ENCODE measurements at places on chromosomes 11 and 22.

DNA sequence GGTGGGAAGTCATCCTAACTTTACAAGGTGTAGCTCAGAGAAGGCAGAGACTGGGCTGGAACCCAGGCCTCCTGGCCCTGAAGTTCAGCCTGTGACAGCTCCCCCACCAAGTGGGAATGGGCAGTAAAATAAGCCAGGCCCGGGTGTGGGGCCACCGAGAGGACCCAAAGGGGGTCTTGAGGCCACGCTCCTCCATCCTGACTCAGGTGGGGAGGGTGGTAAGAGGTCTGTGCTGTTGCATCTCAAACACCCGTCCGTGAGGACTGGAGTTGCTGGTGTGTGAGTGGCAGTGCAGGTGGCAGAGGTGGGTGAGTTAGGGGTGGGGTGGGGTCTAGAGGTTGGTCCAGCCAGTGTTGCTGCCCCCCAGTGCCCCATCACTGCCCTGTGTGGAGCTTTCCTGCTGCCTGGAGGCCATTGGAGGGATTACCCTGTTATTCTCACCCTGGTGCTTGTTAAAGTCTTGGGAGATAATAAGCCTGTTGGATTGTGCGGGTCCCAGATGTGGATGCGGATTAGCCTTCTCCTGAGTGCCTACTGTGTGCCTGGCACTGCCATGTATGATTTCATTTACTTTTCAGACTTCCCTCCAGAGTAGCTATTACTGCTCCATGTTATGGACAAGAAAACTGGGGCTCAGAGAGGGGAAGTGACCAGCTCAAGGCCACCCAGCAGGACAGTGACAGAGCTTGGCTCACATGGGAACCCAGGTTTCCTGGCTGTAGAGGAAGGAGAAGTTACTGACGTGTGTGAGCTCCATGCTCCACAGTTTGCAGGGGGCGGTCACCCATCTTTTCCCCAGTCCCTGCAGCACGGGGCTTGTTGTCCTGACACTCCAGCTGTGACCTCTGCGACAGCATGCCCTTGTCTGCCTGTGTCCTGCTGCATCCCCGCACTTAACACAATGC, 12.9 kb downstream of the SERPINH1 start:
- no peak for DNase-seq

DNA sequence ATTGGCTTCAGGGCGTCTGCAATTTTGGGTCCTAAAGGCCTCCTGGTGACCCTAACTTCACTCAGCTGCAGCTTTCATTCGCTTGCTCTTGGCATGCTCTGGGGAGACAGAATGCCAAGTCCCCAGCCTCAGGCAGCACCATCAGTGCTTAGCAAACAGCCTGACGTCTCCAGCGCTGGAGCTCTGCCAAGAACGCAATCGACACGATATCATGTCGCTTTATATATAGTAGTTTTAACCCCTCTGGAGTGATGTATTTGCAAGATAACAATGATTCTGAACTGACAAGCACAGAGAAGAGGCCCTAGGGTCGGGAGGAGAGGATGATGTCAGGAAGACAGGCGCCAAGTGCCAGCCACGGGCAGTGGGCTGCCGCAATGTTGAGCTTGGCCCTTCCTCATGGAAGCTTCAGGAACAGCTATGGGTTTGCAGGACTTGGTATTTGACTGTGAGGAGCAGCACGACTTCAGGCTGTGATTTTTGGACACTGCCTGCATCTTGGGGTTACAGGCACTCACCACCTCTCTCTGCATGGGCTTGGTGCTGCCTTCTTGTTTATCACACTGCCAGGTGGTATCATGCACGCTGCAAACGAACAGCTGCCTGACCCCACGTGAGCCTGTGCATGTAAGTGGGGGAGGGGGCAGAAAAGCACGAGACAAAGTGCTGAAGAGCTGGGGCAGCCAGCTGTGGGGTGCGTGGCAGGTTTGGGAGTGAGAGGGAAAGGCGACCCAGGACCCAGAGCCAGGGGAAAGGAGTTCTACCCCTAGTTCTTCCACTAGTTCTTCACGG, 26.1 kb downstream of the B3GAT1 start:
- no peak for DNase-seq

DNA sequence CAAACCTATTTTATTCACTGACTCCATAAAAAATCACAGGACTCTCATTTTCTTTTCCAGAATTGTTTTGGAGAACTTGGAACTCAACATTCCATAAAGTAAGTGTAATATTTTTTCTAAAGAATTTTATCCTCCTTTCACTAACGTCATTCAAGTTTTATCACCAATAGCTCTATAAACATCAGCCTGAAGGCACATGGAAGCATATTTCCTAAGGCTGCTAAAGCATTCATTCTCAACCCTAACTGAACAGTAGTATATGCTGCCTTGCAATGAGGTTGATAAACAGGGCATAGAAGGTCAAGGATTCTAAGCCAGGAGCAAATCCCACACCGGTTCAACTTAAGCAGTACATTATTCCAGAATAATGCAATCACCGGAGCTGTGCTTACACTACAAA, 273.9 kb downstream of the RAB38 start:
- DNase-seq: no peak

GRCh38 chr11:2816941-2817421, 68.6 kb downstream of the CDKN1C start:
- DNase-seq: no peak

GRCh38 chr22:28223826-28224225, 304.8 kb upstream of the PITPNB start:
- DNase-seq: no peak

- DNase-seq: no peak
These were observed 43.7 kb downstream of the OR8B12 start for GRCh38 chr11:124499711-124500110.

DNA sequence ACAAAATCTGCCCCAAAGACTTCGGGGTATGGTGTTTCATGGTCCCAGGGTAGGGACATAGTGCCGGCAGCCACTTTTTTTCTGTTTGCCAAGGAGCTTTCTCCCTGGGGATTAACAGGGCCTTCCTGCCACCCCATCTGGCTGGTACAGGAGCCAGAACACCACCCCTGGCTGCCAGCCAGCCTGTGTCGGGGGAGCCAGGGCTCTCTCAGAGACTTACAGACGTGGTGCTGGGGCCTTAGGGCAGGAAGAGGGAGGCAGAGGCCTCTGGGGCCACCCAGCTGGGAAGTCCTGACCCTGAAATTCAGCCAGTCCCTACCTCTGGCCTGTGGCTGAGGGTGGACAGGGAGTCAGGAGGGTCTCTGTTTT, 52.4 kb upstream of the CDON start:
- DNase-seq: no peak

DNA sequence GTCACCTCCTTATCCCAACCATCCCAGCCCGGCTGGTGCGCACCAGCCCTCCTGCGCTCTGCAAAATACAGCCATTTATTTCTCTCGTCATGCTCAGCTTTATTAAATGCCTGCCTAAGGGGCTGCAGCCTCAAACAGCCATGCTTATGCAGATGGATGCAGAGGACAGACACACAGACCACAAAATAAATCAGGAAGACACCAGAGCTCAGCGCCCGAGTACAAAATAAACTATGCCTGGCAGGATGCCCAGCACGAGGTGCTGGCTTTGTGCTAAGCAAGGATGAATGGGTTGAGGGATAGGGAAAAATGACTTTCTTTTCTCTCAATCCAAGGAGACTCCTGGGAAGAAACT, 70.5 kb downstream of the RPUSD4 start:
- no peak for DNase-seq

DNA sequence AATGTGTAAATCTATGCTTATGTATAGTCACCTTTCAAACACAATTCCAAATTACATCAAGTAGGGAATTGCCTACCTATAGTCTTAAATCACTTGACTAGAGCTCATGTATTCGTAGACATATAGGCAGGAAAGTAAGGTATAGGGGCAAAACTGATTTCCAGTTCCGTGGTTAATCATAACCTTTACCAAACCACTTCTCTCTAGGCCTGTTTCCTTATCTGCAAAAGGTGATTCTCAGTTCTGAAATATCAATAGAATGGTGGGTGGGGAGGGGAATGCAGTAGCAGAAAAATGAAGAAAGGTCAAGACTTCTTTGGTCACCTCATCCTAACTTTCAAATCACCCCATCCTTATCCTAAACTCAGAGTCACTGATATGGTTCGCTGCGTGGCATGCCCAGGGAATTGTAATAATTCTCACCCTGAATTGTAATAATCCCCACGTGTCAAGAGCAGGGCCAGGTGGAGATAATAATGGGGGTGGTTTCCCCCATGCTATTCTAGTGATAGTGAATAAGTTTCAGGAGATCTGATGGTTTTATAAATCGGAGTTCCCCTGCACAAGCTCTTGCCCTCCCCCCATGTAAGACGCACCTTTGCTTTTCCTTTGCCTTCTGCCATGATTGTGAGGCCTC, 1.9 kb upstream of the ANO5 start:
- no peak for DNase-seq

DNA sequence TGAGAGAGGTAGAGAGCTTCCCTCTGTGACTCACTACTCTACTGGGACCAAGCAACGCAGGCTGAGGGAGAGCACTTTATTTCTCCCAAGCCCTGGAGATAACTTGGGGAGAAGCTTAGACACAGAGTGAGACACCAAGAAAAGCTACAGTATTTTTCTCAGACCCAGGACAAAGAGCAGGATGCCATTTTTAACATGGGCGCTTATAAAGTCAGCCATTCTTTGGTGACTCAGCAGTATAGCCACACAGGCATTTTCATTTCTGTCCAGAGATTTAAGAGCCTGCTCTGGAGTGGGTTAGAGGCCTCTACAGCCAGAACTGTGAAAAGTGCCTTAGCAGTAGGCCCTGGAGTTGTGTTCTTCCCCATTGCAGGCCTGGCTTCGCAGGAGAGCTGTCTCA, 55.0 kb upstream of the GLYAT start:
- DNase-seq: no peak

- DNase-seq: no peak
These were observed 135.7 kb downstream of the C11orf91 start for GRCh38 chr11:33564856-33565453.

GRCh38 chr11:60280412-60280811, at the start of gene MS4A4A:
Gene MS4A4A, plus strand, starts transcription at chr11:60280666. Its CDS starts 10 bp downstream, at chr11:60280676.
- DNase-seq: no peak

- no peak for DNase-seq
These were observed 11.3 kb downstream of the NCF4 start for GRCh38 chr22:36872084-36872483.

GRCh38 chr11:60334005-60334620, 7.1 kb downstream of the MS4A6E start:
- DNase-seq: peak; percentile 78

GRCh38 chr11:74593463-74593862, 1.1 kb downstream of the POLD3 start:
- DNase-seq: no peak

DNA sequence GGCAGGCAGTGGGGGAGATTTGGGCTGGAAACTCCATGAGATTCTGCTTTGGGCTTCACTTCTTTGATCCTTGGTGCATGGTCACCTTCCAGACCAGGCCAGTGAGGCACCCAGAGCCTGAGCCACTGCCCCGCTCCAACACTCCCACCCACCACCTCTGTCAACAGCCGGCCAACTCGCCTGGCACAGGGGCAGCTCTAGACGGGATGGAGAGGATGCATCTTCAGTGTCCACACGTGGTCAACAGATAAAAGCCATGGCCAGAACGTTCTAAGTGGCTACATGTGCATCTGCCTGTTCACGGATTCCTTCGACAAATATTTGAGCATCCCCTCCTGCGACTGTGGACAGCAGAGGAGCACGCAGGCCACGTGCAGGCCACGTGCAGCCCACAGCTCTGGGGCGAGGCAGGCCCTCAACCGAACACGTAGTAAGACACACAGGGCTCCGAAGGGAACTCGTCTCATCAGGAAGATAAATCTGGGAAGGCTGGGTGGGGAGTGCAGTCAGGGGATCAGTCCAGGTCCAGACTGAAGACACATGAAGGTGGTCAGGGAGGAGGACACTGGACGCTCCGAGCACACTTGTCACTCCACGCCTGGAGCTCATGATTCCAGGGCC, 1.2 kb downstream of the LRRC56 start:
- DNase-seq: no peak

- peak; percentile 57 for DNase-seq
These were observed 6.7 kb upstream of the AP1B1 start for GRCh38 chr22:29394931-29395581.

DNA sequence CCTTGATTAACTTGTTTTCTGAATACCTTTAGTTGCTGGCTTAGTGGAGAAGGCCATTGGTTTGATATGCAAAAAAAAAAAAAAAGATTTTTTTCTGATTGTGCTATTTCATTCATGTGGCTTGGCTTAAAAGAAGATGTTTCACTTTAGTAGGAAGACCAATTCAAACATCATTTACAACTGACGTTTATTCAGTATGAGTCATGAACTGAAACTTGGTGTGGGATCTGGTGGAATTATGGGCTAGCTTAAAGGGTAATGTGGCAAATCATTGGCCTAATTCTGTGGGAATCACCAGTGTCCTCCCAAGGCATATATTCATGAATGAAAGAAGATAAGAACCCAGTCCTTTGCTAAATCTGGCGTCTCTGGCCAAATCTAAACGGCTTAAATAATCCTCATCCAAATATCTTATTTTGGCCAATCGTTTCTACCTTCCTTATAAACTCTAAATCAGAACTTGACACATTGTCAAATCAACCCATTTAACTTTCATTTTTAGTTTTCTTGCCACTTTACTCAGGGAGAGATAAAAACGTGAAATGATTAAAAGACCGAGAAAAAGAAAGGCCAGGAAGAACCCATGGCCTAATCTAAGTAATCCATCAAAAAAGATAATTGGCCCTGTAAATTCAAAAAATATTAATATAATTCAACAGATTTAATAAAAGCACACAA, 77.0 kb downstream of the DDIAS start:
- no peak for DNase-seq

DNA sequence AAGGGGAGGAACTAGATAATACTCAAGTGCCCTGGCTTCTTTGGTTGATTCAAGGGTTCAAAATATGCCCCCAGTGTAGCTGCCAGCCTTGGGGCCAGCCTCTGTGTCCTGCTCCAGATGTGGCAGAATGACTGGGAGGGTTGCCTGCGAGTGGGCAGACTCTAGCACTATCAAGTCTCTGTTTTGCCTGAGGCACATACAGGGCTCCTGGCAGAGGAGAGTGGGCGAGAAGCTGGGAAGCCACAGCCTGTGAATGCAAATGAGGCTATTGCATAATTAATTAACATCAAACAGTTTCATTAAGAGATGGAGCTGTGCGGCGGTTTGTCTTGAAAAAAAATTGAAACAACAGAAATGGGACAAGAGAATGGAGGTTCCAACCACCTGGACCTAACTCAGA, 50.8 kb downstream of the BUD13 start:
- no peak for DNase-seq

- DNase-seq: no peak
These were observed 75.6 kb downstream of the BRD1 start for GRCh38 chr22:49751966-49752597.

DNA sequence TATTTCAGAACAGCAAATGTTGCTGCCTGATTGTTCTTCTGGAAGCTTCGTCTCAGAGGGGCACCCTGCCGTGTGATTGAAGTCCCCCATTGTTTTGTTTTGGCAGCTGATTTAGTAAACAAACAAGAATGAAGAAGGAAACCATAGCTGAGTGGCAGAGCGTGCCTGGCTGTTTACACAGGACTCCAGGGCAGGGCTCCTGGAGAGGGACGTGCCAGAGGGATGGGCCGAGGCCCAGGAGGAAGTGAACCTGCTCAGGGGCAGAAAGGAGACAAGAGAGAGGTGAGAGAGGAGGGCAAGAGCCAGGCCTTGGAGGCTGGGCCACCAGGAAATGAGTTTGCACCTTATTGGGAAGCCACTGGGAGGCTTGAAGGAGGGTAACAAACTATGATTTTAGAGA, 85.5 kb upstream of the B3GAT1 start:
- no peak for DNase-seq

GRCh38 chr11:13119361-13119760, 110.2 kb downstream of the RASSF10 start:
- no peak for DNase-seq

Measured in NT2/D1 (cell line).